ENCODE measurements at places on chromosomes 5 and 9.

GRCh38 chr5:52674815-52675545 is 112.7 kb upstream of the ITGA1 start:
- no peak for DNase-seq

DNA sequence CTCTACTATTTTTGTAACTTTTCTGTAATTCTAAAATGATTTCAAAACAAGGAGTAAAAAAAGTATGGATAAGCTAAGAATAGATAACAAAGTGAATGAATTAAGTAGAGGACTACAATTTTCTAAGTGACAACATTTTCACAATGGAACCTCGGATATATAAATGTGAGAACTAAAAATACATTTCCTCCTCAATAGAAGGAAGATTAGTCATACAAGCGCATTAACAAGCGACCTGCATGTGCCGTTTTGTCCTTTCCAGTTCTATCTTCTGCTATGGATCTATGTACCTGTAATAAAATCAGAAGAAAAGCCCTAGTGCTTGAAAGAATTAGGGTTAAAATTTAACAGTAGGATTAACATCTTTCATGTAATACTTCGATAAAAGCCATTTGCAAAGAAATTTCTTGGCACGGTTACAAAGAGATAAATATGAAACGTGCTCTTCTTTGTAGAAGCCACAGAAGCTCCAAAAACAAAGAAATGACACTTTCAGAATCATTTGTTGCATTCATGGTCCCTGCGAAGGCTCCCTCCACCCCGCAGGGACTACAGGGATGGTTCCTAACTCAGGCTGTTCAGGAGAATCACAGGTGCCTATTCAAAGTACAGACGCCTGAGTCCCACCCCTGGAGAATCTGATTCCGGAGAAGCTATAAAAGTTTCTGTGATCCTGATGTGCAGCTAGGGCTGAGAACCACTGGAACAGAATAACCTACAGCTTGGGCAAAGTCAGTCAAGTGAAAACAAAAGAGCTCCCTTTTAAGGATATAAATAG is 216.6 kb upstream of the EFNA5 start:
- no peak for DNase-seq

DNA sequence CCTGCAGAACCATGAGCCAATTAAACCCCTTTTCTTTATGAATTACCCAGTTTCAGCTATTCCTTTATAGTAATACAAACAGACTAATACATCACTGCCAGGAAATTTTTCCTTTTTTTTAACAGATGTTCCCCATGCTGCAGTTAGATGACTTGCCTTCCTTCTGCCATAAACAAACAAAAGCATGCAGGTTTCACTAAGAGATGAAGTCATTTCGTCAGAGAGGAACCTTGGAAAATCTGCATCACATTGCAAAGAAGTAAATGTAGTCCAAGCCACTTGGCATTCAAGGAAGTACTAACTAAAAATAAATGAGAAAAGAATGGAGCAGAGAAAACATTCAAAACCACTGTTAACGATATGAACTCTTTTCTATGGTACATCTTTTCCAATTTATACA is 194.1 kb upstream of the EFNA5 start:
- no peak for DNase-seq

GRCh38 chr9:87029905-87030304 is 82.6 kb upstream of the GAS1 start:
- DNase-seq = no peak

DNA sequence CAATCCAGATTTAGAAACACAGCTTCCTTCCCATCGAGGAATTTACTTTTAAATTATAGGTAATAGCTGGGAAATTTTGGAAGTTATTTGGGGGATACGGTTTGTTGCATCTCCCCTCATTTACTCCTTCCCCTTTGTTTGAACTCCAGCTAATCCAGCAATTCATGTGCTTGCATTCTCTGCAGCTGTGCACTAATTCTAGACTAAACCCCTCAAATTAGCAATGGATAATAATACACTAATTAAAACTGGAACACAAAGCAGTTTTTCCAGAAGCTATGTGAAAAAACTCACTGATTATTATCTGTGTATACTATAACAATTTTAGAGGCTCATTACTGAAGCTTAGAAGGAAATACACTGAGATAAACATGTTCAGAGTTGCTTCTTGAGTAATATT is 751.2 kb upstream of the ZNF608 start:
- DNase-seq = no peak

- DNase-seq = no peak
Observed at GRCh38 chr9:77505232-77505631, 142.9 kb downstream of the GNA14 start.

DNA sequence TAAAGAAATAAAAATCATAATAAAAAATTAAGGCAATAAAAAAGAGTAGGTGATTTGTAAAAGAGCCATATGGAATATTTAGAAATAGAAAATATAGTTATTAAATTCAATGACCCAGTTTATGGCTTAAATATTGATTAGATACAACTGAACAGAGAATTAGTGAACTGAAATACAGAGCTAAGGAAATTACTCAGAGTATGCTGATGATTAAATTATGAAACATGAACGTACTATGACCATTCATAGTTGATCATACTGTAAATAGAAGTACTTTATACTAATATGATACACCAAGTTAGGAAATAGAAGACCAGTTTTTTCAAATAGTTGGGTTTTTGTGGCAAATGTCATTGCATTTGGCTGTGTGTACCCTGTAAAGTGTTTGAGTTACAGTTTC is 194.5 kb downstream of the CWC27 start:
- DNase-seq = no peak

DNA sequence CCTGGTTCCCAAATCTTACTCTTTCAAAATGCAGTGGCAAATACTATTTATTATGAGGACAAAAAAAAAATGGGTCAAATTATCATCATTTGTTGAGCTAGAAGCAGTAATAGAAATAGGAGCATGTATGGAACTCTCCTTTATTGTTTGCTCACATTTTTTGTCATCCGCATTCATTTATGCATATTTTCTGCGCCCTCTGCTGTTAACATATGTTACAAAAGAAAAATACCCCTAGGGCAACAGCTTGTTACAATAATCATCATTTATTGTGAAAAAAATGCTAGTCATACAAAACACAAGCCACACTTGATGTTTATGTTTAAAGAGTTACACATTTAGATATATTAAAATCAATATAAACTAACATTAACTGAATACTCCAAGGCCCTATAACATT is 328.2 kb downstream of the TUSC1 start:
- no peak for DNase-seq

DNA sequence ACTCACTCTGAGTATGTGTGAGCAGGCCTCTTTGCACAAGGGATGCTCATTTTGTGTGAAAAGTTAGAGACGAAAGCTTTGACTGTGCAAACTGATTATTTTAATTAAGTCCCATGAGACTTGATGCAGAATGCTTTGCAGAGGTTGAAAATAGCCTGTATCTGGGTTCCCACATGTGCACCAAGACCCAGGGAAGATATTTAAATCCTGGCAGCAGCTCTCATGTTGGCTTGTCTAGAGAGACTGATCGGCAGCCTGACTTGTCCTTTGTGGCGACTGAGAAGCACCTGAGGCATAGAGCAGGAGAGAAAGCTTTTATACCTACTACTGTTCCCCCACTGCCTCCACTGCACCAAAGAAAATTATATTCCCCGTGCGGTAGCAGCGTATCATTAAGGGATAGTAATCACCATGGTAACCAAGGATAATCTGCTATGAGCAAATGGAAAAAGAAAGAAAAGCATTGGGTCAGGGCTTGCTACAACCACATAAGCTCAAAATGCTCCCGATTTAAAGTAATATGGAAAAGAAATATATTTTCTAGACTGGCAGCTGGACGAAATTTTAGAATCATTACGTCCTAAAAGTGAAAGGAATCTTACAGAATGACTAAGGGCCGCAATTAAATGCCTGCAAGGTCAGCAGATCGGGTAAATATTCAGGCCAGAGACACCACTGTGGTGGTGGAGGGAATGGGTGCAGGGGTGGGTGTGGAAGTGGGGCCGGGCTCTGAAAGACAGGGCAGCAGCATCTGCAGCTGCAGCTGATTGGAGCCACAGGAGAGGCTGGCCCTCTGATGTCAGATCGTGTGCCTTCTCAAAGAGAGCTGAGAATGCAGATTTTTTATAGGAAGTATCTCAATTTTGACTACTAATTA is 135.3 kb upstream of the EPB41L4A start:
- no peak for DNase-seq

- no peak for DNase-seq
Observed at GRCh38 chr5:74167930-74168315, 472.6 kb downstream of the ENC1 start.

DNA sequence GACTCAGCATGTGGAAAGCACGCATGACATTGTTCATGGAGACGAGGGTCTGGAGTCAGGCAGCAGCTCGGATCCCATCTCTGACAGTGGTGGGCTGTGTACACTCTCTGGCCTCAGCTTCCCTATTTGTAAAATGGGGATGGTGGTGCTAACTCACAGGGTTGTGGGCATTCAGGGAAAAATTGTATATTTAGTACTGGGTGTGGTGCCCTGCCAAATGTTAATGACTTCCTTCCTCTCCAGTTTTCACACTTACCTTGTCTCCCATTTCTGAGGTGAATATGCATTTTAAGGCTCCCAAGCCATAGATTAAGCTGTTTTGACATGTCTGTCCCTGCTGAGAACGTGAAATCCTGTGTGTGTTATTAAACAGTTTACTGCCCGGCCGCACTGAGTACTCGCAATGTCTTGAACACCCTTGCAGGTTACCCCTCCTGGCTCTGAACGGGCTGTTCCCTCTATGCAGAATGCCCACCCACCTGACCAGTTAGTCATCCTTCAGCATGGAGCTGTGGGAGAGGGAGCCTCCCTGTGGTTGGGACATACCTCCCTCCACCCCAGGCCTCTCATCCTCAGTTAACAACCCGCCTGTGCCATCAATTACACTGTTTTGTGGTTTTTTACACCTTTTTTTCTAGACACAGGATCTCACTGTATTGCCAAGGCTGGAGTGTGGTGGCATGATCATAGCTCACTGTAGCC is 25.8 kb downstream of the TJP2 start:
- no peak for DNase-seq

DNA sequence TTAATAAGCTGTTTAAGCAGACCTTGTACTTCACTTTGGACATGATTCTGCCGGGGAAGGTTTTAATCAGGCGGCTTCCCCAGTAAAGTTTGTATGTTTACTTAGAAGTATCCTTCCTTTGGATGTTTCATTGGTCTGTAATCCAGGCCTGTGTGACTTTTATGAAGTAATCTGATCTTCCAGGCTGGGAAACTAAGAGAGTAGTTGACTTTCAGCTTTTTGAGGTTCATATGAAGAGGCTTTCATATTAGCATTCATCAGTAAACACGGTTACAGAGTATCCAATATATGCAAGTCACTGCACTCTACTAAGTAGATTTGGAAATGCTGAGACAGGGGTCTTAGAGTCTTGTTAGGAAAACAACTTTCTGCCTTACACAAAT is 1.1 kb downstream of the DNAJC21 start:
- DNase-seq = no peak

- DNase-seq = no peak
Observed at GRCh38 chr9:108687006-108687987, 168.5 kb downstream of the ACTL7B start.
